ENCODE measurements at places on chromosomes 13 and 19.

DNA sequence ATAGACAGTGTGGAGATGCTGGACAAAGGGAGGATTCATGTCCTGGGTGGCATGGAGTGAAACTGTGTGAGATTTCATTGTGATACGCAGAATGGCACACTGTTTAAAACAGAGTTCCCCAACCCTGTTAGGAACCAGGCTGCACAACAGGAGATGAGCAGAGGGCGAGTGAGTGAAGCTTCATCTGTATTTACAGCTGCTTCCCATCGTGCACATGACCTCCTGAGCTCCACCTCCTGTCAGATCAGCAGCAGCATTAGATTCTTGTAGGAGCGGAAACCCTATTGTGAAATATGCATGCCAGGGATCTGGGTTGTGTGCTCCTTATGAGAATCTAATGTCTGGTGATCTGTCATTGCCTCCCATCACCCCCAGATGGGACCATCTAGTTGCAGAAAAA, 72.5 kb downstream of the RAP2A start:
- DNase-seq: no peak

GRCh38 chr19:29634423-29635130, 28.5 kb downstream of the POP4 start:
- no peak for DNase-seq

GRCh38 chr19:7618771-7619510, 10.4 kb downstream of the XAB2 start:
- DNase-seq: no peak

GRCh38 chr19:9523885-9524474, 14.5 kb downstream of the ZNF426 start:
- DNase-seq: no peak

- no peak for DNase-seq
Observed at GRCh38 chr19:51653162-51653561, 6.5 kb upstream of the SIGLEC14 start.

GRCh38 chr19:21508198-21508597, 2.8 kb downstream of the ZNF429 start:
- no peak for DNase-seq

Data from activated naive CD4-positive, alpha-beta T cell treated with anti-CD3 and anti-CD28 coated beads for 36 hours (primary cell).